GM18507 (cell line): ENCODE measurements at places on chromosomes 2 and 18.

- no peak for DNase-seq
Measured at GRCh38 chr18:8052237-8052701, 485.2 kb downstream of the PTPRM start.

DNA sequence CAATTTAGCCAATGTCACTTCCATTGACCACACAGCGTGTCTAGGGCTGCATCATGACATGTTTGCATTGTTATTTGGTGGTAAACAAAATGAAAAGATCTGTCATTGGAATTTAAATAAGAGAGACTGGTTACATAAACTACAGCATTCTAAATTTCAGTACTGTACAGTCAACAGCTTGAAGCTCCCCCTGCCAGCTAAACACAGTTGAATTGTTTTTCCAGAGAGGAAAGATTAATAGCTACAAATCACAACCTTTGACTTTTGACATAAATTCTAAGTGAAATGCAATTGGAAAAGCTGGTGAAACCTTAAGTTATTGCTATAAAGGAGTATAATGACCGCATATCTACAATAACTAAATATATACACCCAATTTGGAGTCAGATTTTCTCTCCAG, 1600.0 kb upstream of the ACVR2A start:
- no peak for DNase-seq

- DNase-seq = no peak
Measured at GRCh38 chr18:39846265-39846664, 2108.8 kb upstream of the PIK3C3 start.

DNA sequence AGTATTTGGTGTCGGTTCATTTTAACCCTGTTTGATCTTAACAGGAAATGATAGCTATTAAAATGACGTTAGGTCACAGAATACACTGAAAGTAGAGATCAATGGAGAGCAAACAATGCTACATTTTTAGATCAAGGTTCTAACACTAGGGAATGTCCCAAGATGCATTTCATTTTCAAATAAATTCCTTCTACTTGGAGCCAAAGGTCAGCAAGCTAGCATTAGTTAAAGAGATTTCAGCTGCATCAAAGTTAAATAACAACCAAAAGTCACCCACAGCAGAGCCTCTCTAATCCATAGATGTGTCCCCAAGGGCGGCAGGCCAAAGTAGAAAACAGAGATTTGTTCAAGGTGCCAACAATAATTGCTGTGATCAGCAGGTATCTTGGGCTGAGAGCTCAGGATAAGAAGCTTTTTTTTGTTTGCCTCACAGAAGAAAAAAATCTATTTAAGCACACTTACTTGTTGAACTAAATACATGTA, 1233.6 kb upstream of the TMEFF2 start:
- no peak for DNase-seq

DNA sequence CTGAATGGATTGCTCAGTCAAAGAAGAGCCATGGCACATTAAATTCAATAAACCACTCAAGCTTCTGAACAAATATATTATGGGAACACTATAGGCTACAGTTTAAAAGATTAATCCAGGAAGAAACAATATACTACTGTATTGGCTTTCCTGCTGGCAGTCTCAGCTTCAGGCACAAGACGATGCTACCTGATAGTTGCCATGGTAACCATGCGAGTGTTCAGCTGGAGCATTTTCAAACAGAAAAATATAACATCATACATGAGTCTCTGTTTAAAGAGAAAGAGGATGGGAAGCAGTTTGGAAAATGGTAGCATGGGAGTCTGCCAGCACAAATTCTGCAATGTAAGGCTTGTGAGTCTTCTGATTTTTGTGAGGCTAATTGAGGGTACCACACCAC, 65.9 kb upstream of the CPO start:
- no peak for DNase-seq

GRCh38 chr2:118372886-118373830, 284.9 kb downstream of the INSIG2 start:
- DNase-seq = no peak

DNA sequence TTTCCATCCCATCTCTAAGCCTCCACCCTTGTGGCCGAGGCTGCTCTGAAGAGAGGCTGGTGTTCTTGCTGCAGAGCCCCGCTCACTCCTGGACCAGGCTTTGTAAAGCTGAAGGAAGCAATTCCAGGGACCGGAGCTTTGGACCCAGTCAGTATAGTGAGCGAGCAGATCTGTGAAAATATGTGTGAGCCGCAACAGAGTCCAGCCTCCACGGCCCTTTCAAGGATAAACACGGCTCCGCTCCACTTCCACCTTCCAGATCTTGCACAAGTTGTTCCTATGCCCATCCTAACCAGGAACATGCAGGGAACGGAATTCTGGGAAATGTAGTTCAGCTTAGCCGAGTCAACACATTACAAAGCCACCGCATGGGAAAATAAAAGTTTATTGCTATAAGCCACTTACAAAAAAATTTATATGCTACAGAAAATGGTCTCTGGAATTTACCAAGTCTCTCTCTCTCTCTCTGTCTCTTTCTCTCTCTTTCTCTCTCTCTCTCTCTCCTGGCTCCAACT, 151.7 kb upstream of the ZNF521 start:
- DNase-seq = no peak
